ENCODE measurements at places on chromosomes 12 and 14. TPM values are rescaled to one million over a fixed set of nuclear protein-coding genes. Genes with fewer than 3 reads are reported as not detected.

Gene CSRP2
- 0.42 TPM for total RNA-seq

Gene RNASE7
- not detected for total RNA-seq

Gene SLC22A17
- total RNA-seq: 2.4 TPM

Gene SLC7A8
- total RNA-seq: 1.5 TPM

Gene BHLHE41
- not detected for total RNA-seq

Gene PTGER2
- 21.5 TPM for total RNA-seq

Gene SYNJ2BP
- 3.9 TPM for total RNA-seq

Gene ARHGEF40
- 0.11 TPM for total RNA-seq

Gene RPL10L
- not detected for total RNA-seq

Gene CLEC4E
- total RNA-seq: not detected

Gene TAS2R7
- total RNA-seq: not detected

Gene MMP19
- total RNA-seq: not detected

Gene TESPA1
- 102 TPM for total RNA-seq
